ENCODE measurements at places on chromosomes 16 and 17.
A peak's percentile ranks its signal among the peaks of the same experiment; 100 is the strongest.

DNA sequence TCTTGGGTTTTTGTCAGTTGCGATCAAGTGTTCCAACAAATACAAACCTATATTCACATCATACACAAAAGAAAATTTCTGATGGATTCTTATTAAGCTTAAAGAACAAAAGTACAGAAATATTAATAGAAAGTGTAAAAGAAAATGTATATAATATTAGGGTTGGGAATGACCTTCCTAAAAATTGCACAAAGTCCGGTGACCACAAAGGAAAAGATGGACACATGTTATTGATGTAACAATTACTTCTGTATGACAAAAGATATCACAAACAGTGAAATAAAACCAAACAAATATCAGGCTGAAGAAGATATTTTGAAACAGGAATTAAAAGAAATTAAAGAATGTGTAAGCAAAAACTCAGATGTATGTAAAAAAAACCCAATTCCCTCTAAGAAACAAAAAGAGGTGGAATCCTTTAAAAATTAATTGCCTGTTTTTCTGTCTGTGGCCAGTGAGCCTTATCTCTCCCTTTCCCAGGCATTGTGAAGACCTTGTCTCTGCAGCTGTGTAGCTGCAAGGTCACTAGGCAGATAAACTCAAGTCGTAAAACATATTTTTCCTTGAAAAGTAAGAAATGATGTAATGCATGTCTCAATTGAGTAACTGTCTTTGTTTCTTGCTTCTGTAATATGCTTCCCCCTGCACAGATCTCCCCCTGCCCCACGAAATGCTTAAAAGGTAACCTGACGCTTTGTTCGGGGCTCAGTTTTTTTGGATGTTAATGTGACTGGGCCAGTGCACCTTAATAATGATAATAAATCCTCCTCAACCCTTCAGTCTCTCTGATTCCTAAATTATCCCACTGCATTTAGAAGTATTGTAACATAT, 2.8 kb downstream of the ST6GALNAC1 start:
- no peak for DNase-seq

- DNase-seq: peak; percentile 56
These were observed 17.5 kb upstream of the MTMR4 start for GRCh38 chr17:58531661-58532554.

DNA sequence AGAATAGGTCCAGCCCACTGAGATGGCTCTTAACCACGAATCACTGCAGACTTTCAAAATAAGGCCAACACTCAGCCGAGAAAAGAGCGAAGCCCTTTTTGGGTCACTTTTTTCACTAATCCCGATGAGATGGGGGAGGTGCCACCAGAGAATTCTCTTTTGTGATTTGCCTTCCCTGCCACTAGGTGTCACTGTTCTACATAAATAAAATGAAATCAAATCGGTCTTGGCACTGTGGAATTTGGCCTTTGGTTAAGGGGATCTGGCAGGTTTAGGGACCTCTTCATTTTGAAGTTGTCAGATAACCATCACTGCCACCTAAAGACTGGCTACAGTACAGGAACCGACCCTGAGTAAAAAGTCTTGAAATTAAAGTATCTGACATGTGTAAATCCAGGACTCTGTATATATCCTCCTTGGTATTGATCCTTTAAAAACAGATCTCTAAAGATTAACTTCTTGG, 147.0 kb downstream of the HS3ST4 start:
- DNase-seq: peak; percentile 1

DNA sequence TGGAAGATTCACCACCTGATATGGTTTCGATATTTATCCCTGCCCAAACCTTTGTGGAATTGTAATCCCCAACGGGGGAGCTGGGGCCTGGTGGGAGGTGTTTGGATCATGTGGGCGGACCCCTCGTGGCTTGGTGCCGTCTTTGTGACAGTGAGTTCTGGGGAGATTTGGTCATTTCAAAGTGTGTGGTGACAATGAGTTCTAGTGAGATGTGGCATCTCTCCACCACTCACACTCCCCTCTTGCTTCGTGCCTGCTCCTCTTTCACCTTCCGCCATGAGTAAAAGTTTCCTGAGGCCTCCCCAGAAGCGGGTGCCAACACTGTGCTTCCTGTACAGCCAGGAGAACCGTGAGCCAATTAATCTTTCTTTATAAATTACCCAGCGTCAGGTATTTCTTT, 9.7 kb downstream of the CCDC57 start:
- DNase-seq: no peak

GRCh38 chr17:39591958-39592954, 15.5 kb downstream of the NEUROD2 start:
- DNase-seq: peak; percentile 25

DNA sequence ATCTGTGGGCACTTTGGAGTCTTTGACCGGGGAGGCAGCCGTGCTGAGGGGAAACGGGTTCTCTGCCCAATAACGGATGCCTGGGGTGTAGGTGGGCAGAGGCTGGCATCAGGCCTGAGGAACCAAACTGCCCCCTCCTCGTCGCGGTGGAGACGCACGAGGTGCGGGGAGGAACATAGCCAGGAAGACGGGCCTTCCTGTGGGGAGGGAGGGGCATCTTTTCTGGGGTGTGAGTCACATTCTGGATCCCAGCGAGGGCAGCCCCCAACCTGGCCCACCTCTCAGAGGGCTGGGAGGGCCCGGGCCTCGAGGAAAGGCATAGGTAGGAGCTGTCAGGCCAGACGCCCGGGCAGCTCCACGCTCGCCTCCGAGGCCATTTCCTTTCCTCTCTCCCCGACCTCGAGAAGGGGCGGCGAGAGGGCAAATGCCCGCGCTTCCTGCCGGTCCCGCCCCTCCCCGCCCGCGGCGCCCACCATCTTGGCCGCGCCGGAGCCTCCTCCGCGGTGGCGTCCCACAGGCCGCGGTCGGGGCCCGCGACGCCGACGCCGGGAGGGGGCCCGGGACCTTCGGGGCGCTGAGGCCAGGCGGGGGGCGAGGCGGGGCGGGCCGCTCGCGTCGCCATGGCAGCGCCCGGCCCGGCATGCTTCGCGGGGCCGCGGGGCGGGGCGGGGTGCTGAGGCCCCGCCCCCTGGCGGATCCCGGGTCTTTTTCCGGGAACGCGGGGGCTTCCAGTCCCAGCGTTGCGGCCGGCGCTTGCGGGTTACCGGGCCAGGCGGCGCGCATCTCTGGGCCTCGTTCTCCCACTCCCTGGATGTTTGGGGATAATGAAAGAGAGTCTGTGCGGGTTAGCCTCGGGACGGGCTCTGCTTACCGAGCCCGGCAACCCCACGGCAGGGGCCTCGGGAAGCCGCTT, 13.2 kb downstream of the RAI1 start:
- peak; percentile 62 for DNase-seq

Data from activated CD4-positive, alpha-beta T cell treated with anti-CD3 and anti-CD28 coated beads, Interleukin-2, amount 50 U/mL, for 1 hour (primary cell).